ENCODE measurements at places on chromosomes 16 and 17.

GRCh38 chr17:80000981-80001775 lies 34.5 kb downstream of the TBC1D16 start:
- DNase-seq = peak; percentile 99

- DNase-seq = no peak
Measured at GRCh38 chr16:23124315-23124714, 24.9 kb downstream of the USP31 start.

GRCh38 chr17:35256629-35257028 lies 13.8 kb downstream of the SLFN5 start:
- DNase-seq = no peak

- DNase-seq = peak; percentile 84
Measured at GRCh38 chr16:63289834-63290460, 1253.7 kb upstream of the CDH8 start.

GRCh38 chr17:76356803-76357456 lies 3.2 kb upstream of the PRPSAP1 start:
- DNase-seq = no peak

DNA sequence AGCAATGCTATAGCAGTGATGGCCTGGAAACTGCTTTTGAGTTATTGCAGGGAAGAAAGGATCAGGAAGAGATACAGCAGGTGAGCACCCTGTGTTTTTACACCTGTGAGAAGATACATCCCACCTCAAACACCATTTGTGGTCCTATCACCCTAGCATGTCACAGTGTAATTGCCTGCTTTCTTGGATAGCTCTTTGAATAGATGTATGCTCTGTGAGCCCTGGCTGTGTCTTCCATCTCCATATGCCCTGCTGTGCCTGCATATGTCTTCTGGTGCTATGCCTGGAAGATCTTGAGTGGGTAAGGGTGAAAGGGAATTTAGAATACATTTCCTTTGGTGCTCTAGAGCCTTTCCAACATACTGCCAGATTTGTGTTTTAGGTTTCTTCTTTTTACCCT lies 15.5 kb downstream of the HLF start:
- DNase-seq = no peak

DNA sequence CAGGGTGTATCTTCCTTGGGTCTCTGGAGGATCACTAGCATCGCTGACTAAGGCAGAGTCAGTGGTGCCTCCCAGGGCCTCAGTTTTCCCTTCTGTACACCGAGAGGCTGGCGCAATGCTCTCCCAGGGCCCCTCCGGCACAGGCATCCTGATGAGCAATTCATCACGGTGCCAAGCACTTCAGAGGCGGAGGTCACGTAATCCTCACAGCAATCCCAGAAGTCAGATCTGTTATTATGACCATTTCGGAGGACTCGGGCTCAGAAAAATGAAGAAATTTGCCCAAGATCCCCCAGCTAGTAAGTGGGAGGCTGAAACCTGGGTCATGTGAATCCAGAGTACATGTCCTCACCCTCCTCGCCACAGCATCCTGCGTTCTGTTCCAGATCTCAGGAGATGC lies 46.5 kb downstream of the AIPL1 start:
- no peak for DNase-seq

- DNase-seq = no peak
Measured at GRCh38 chr16:55001931-55002330, 71.3 kb downstream of the IRX5 start.

GRCh38 chr17:77319211-77320043 lies 178.7 kb downstream of the SEC14L1 start:
- no peak for DNase-seq

DNA sequence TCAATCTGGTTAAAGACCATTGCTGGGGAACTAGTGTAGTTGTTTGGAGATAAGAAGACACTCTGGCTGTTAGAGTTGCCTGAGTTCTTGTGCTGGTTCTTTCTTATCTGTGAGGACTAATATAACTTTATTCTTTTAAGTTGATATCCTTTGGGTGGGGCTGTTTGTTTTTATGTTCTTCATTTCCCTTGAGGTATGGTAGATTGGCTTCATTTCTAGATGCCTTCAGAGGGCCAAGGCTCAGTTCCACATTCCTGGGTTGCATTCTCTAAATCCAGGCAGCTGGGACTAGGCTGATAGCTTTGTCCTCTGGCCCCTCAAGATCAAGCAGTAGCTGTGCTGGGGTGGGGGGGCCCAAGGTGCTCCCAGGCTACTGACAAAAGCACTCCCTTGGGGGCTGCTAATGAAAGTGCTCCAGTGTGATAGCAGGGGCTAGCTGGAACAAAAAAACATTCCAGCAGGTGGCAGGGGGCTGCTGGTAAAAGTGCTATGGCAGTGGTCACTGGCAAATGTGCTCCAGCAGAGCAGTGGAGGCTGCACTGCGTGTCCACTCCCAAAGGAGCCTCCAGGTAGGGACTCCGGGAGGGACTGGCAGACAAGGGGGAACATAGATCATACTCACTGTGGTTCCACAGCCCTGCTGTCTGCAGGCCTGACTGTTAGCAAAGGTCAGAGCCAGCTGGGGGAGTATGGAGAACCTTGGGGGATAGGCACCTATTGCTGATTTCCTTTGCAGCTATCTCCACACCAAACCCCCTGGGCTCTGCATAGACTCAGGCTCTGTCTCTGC lies 45.9 kb upstream of the KCNJ16 start:
- no peak for DNase-seq

GRCh38 chr16:59356709-59357108 lies 622.6 kb upstream of the GOT2 start:
- DNase-seq = no peak

DNA sequence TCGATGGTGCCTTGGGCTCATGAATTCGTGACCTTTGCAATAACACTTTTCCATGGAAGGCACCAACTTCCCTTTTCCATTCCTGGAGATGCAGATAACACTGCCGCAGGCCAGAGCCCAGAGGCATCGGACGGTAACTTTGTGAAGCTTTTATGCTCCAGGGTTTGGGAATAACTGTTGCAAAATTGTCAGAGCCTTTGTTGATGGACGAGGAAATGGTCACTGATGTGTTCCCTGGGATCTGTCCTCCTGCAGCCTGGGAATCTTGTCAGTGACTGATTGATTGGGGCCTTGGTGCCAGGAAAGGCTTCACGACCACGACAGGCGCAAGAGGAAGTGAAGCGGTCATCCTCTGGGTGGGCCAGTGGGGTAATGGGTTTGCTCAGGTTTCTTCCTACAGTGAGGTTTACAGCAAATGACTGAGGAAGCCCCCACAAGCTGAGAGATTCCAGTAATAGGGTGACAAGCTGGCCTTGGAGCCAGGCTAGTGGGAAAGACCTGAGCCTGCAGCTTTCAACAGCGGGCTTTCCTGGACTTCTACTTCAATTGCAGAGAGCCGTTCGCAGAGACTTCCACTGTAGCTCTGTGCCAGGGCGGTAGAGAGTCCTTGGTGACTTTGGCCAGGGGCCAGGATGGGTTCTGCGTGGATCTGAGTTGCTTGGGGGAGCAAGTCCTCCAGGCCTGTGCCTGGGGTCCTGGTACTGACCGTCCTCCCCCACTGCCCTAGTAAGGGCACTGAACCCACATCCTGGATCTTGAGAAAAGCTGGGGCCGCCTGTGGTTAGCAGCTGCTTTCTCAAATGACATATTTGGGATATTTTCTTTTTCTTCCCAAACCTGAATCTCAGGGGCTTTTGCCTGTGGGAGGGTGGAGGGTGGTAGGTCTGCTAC lies 37.6 kb downstream of the PGS1 start:
- no peak for DNase-seq

GRCh38 chr17:2786176-2786881 lies 9.9 kb upstream of the RAP1GAP2 start:
- peak; percentile 87 for DNase-seq

- no peak for DNase-seq
Measured at GRCh38 chr16:24943471-24943870, 71.7 kb downstream of the ARHGAP17 start.

DNA sequence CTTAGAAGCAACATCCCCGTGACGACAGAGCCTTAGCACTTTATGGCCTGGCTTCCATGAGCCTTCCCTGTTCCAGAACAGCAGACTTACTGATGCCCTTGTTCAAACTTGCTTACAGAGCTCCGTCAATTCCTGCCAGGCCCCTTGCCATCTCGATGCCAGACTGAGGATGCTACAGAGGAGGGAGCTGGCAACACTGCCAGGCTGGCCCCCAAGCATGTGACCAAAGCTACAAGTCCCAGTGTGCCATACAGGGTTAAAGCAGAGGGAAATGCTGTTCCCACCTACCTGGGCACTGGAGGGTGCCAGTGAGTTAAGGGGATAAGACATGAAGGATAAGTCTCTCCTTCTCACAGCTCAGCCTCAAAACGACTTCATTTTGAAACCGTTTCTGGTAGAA lies 33.5 kb upstream of the SREBF1 start:
- peak; percentile 60 for DNase-seq

DNA sequence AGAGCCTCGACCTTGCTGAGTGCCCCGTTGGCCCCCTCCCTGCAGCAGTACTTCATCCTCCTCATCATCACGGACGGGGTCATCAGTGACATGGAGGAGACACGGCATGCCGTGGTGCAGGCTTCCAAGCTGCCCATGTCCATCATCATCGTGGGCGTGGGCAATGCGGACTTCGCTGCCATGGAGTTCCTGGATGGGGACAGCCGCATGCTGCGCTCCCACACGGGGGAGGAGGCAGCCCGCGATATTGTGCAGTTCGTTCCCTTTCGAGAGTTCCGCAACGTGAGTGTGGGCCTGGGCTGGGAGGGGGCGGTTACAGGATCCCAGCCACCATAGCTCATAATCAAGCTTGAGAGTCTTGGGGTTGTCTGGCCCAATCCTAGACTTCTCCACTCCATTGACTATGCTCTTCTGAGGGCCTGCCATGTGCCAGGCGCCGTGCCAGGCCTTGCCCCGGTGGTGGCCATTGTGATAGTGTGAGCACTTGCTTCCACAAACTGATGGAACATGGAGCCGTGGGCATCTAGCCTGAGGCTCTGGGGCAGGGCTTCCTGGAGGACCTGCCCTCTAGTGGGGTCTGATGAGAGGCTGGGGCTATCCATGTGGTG lies 39.7 kb downstream of the PSME3IP1 start:
- no peak for DNase-seq

DNA sequence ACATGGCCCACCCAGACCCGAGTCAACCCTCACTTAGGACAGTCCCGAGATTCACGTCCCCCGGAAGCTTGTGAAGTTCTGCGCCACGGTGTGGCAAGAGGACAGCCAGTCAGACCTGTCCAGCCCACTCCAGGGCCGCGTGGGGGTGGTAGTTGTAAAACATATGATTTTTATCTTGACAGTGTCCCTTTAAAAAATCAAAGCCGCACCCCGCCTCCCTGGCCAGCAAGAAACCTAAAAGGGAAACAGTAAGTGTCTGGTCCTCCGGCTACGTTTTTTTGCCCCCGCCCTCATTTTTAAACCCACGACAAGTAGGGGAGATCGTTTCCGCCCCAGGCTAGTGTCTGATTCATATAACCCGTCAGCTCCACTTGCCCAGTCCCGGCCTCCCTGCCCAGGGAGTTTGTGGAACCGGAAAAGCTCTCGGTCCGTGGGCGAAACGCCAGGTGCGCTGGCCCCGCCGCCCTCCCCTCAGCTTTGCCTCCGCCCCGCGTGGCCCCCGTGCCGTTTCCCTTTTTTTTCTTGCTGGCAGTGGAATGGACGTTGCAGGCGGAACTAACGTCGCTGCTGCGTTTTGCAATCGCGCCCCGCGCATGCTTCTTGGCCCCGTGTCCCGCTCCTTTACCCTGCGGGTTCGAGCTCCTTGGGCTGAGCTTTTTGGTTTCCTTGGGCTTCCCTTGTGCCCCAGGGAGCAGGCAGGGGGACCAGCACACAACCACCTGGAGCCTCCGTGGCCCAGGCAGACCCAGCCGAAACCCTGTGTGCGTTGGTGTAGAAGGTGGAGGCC lies 13.3 kb upstream of the NUDT16L1 start:
- DNase-seq = no peak

DNA sequence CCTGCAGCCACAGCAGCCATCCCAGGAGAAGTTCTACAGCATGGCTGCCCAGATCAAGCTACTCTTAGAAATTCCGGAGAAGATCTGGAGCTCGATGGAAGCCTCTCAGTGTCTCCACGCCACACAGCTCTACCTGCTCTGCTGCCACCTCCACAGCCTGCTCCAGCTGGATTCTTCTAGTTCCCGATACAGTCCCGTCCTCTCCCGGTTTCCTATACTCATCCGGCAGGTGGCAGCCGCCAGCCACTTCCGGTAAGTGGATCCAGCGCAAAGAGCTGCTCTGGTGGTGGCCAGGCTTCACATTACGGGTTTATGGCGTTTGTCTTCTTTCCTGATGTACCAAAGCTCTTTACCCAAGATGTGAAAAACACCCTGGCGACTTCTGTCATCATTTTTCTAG lies 3.6 kb downstream of the COG1 start:
- peak; percentile 28 for DNase-seq

- DNase-seq = no peak
Measured at GRCh38 chr17:72456075-72456474, 335.3 kb downstream of the SOX9 start.

DNA sequence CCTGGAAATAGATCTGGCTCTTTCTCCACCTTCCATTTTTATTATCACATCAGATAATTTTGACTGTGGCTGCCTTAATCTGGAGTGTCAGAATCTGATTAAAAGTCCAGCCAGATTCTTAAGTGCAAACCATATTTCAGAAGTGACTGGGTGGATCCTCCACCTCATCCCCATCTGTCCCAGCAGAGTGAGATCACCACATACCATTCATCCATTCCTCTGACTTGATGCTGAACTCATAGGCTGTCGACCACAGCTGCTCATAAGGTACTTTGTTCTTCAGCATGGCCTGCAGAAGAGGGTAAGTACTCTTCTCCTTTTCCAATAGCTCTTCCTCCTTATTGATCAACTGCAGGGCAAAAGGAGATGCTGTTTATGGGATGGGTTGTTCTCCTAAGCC lies 53.5 kb downstream of the DNAH3 start:
- DNase-seq = no peak

GRCh38 chr17:78101112-78101511 lies 27.4 kb downstream of the TMC6 start:
- DNase-seq = no peak

- DNase-seq = peak; percentile 76
Measured at GRCh38 chr16:84065536-84066132, 23.0 kb upstream of the SLC38A8 start.

All from brain (organoid and tissue), 16 donors.